Posterior cingulate gyrus (tissue), 11 donors: ENCODE measurements at places on chromosomes 12 and 14.
A peak's percentile ranks its signal among the peaks of the same experiment; 100 is the strongest.

DNA sequence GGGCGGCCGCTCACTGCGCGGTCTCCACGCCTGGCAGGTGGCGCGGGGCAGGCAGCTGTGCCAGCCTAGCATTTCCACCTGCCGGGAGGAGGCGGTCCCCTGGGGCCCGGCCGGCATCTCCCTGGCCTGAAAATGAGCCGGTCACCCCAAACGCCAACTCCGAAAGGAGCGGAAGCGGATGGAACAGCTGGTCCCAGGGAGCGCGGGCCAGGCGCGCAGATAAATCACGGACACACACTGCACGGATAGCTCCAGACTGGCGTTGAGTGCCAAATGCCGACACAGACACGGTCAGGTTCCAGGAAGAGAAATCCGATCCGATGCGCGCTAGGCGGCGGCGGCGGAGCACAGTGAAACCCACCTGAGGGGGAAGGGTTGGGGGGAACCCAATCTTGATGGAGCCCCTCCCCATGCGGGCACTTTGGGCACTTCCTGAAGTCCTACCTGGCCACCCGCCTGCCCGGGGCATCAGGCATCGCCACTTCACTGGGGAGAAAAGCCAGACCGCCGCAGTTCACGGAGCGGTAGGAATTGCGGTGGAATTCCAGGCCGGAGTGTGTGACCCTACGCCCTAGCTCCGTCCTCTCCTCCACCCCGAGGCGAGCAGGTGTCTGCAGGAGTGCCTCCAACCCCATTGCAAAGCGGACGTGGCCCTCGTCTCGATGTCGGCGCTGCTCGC lies 624 bp upstream of the PLEKHD1 start:
- DNase-seq = peak; percentile 92

- no peak for DNase-seq
Observed at GRCh38 chr14:63910583-63911363, 58.0 kb downstream of the SYNE2 start.

DNA sequence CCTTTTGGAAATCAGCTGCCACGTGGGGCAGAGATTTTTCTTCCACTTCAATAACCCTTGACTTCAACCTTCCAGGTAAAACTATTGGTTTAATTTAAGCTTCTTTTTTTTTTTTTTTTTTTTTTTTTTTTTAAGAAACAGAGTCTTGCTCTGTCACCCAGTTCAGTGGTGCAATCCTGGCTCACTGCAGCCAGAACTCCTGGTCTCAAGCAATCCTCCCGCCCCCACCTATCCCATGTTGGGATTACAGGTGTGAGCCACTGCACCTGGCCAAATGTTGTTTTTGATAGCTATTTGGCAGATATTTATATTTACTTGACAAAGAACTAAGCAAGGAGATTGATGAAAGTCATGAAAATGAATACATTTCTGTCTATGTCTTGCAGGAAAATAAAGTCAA lies 65.1 kb downstream of the SINHCAF start:
- DNase-seq = no peak

DNA sequence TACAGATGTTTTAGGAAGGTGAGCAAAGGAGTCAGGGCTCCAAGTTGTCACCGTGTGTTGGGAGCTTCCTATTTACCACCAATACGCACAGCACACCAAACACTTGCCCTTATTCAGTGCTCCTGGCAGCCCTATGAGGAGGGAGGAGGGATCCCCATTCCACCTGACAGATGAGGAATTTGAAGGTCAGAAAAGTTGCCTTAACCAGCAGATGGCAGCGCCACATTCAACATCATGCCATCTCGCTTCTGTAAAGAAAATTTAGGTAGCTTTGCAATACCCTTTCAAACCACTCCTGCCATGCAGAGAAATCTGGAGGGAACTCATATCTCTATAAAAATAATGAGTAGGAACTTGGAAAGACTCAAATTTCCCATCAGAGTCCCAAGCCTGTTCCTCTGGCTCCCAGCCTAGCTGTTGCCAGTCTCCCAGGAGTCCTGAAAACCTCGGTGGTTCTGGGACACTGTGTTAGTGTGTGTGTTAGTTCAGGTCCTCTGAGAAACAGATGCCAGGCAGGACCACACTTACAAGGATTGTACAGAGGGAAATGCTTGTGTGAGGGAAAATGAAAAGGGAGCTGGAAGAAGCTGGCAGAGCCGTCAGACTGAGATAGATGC lies 410.5 kb downstream of the MED13L start:
- no peak for DNase-seq

DNA sequence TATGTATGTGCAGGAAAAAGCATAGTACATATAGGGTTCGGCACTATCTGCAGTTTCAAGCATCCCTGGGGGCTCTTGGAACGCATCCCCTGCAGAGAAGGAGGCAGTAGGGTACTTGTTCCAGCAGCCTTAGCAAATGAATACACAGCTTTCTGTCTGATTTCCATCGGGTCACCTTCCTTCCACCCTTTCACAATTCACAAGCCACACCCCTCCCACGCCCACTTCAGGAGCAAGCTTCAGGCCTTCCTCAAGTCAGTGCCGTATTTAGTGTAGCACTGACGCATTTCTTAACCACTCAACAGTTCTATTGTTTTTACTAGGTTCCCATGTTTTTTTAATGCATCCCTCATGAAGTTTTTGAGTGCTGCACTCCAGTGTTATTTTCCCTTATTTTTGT lies 64.2 kb downstream of the CLMN start:
- no peak for DNase-seq

DNA sequence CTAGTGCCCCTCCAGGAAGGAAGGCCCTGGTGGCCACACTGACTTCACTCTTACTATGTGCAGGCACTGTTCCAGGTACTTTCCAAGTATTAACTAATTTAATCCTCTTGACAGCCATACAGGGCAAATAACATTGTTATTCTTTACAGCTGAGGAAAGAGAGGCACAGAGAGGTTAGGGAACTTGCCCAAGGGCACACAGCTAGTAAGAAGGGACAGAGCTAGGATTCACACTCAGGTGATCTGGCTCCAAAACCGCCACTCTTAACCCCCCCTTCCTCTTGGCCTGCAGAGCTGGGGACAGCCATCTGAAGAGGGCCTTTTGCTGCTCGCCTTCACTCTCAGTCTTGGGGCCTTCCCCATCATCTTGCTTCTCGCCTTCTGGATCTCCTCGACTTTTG lies 4.0 kb downstream of the JDP2 start:
- DNase-seq = no peak

GRCh38 chr12:3630621-3631271 lies 122.2 kb downstream of the CRACR2A start:
- DNase-seq = no peak

DNA sequence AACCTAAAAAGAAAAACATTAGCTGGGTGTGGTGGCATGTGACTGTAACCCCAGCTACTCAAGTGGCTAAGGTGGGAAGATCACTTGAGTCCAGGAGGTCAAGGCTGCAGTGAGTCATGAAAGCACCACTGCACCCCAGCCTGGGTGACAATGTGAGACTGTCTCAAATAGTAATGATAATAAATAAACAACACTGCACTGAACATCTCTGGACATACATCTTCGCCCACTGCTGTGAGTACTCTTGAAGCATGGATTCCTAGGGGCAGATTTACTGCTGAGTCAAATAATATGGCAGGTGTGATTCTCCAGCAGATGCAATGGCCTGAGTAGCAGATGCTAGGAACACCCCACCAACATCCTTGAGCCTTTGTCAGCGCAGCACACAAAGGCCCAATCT lies 23.6 kb downstream of the ABCB9 start:
- DNase-seq = no peak

- no peak for DNase-seq
Observed at GRCh38 chr14:90483571-90483974, 86.7 kb downstream of the CALM1 start.

- DNase-seq = no peak
Observed at GRCh38 chr14:73576391-73576790, 7.4 kb downstream of the ACOT2 start.

DNA sequence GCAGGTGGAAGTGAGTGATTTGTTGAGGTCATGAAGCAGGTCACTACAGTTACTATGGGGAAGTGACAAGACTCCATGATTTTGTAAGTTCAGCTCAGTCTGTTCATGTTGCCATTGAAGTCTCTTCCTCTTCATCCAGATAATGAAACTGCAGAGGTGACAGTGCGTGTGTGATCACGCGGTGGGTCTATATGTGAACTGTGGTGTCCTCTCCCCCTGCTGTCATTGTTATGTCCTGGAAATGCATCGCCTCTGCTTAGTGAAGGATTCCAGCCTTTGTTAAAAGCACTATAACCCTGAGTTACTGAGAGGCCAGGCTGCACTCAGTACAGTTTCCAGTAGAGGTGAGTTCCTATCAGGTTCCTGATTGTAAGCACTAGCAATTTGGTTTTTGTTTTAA lies 216.2 kb upstream of the RMST start:
- no peak for DNase-seq

- DNase-seq = no peak
Observed at GRCh38 chr14:23984891-23985602, 3.7 kb upstream of the DHRS4L2 start.

GRCh38 chr14:58646479-58646878 lies 8.7 kb downstream of the DACT1 start:
- DNase-seq = no peak

DNA sequence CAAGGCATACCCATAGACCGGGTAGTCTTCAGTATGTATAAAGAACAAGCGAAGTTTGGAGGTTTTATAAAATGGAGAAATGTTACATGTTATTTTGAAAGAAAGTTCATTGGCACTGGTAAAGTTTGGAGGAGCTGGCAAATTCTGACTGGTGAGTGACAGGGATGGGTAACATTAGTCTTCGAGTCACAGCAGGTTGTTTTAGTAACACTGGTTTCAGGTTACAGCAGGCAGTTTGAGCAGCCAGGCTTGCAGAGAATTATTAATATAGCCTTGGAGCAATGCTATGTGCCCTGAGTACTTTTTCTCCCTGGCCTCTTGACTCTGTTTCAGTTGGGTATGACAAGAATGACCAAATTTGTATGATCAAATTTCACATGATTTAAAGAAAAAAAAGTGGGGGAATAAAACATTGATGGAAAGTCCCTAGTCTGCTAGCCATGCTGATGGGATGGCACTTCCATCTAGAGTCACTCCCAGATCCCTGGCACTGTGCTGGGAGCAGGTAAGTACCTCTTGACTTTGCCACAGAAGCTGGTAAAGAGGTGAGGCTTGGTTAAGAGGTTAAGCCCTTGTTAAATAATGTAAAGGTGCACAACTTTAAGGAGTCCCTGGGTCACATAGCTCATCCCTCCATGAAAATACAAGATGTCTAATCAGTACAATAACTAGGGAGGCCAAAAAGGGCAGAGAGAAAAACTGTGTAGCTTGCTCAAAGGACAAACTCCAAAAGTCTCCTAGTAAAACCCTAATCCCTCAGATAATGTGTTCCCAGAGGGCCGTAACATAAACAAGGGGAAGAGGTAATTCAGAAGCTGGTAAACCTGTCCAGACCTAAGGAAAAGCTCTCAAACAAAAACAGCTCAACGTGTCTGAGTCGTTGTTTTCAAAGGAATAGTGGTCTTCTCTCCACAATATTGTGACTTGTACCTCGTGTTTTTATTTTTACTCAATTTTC lies 12.7 kb upstream of the SVOP start:
- DNase-seq = no peak

GRCh38 chr12:122969676-122970075 lies 3.4 kb upstream of the ABCB9 start:
- no peak for DNase-seq

DNA sequence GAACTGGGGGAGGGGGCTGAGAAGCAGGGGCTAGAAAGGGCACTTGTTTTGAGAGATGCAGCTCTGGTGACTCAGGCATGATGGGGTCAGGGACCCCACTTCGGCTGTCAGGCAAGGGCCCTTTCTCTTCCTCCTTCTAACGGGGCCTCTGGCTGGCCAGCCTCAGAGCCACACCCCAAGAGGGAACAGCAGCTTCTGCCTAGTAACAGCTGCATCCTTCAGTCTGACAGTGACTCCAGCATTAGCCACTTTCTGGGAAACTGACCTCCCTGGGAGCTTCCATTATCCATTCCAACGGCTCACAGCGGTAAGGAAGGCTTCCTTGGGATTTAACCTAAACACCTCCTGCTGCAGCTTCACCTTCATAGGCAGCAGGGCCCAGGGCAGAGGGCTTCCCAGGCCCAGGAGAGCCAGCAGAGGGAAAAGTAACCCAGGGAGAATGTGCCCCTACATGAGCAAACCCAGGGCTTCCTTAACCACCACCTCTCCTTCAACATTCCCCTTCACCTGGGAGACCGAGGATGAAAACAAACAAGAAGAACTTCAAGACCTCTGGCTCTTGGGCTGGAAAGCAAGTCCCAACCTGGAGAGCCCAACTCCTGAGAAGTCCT lies 2.7 kb downstream of the NCKAP5L start:
- DNase-seq = no peak

- DNase-seq = no peak
Observed at GRCh38 chr14:67738740-67739504, 37.2 kb downstream of the RDH12 start.

GRCh38 chr14:81533212-81533535 lies 479 bp downstream of the SEL1L start:
- no peak for DNase-seq

DNA sequence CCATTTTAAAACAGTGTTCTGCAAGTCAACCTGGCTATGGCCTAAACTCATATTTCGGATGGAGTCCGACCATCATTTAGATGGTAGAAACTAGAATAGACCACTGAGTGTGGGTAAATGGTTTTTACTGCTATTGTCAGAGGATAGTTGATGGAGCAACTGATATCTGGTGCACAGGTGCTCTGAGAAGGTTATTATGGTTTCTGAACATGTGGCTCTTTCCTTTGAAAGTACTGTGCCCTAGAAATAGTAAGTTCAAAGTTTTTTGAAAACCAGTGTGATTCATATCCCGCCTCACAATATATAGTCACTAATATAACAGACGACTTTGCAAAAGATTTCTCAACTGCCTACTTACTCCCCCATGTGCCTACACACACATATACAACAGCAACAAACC lies 64.4 kb upstream of the BTG1 start:
- no peak for DNase-seq

- DNase-seq = no peak
Observed at GRCh38 chr14:95345032-95345431, 25.3 kb upstream of the CLMN start.

GRCh38 chr12:64923536-64923935 lies 99.1 kb downstream of the TBC1D30 start:
- no peak for DNase-seq

DNA sequence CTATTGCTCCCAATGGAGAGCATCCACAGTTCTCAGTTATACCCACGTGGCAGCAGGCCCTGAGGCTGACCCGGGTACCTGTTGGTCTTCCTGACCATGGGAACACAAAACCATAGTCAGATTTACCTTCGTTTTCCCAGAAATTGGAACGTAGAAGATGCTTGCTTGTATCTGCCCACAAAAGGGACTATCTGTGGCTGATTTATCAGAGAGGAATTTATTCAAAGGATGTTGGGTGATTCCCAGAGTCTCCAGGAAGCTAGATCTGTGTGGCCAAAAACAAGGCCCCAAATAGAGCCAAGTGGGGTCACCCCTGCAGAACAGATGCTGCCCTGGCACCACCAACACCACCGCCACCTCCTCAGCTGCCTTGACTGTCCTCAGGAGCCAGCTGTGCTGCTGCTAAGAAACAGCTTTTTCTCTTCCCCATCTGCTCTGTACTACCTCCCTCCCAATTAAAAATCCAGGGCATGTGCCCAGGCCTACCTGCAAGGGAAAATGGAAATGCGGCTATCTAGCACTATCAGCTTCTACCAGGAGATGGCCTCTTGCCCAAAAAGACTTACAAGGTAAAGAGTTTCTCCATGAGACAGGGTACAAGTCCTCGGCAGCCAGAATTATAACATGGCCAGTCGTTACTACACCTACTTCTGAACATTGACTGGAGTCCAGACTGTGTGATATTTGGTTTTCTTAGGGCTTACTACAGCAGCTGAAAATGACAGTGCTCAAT lies 128.6 kb upstream of the PLEKHG7 start:
- no peak for DNase-seq
